Upper lobe of right lung (tissue), 1 donor: ENCODE measurements at places on chromosomes 6 and 20.

DNA sequence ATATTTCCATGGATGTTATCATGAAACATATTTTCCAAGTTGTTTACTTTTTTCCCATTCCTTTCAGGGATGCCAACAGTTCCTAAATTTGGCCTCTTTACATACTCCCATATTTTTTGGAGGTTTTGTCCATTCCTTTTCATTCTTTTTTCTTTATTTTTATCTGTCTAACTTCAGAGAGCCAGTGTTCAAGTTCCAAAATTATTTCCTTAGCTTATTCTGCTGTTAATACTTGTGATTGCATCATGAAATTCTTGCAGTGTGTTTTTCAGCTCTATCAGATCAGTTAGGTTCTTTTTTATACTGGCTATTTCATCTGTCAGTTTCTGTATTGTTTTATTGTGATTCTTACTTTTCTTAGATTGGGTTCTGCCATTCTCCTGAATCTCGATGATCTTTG lies 89.9 kb upstream of the TCF21 start:
- no peak for DNase-seq

GRCh38 chr20:4681401-4681800 lies 40.3 kb upstream of the PRND start:
- DNase-seq, result no peak

DNA sequence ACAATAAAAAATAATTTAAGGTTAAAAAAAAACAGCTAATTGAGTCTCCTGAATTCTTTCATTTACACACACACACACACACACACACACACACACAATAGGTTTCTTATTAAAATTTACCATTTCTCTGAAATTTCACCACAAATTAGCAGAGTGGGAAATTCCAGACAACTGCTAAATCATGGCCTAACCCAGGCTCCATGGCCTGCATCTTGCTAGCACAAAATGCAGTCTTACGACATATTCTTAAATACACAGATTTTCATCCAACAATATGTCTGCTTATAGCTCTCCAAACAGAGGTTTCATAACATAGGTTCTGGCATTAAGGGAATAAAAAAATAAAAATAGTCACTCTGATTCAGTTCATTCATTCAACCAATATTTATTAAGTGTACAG lies 46.9 kb downstream of the SOD2 start:
- no peak for DNase-seq

- no peak for DNase-seq
Observed at GRCh38 chr6:127195833-127196232, 70.8 kb upstream of the RNF146 start.

DNA sequence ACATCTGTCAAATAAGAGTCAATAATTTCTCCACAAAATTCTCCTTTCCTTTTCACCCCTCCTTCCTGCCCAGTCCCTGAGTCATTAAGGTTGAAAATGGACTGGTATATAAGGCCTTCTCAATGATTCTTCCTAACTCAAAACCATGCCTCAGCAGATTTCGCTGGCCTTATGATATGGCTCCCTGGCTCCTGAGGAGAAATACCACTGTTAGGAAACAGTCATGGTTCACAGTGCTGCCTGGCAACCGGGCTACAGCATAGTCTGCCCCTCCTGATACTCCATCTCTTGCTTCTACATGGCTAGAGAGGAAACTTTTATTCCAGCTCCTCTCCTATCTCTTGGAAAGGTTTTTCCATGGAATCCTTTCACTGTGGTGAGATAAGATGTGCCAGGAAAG lies 4.7 kb downstream of the UBE2J1 start:
- no peak for DNase-seq

DNA sequence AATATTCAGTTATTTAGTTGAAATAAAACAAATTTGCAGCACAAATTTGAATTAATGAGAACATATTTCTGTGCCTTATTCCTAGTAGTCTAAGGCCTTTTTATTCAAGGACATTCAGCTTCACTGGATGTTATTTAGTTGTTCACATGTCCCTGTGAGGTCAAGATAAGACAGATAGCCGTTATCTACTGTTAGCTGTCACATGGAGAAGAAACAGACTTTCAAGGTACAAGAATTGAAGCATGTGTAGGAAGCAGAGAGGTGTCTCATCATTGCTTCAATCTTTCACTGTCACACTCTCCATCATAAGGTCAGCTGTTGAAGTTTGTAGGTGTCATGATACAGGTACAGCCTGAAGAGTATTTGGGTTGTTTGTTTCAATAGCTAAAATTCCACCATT lies 112.9 kb upstream of the JAG1 start:
- no peak for DNase-seq

DNA sequence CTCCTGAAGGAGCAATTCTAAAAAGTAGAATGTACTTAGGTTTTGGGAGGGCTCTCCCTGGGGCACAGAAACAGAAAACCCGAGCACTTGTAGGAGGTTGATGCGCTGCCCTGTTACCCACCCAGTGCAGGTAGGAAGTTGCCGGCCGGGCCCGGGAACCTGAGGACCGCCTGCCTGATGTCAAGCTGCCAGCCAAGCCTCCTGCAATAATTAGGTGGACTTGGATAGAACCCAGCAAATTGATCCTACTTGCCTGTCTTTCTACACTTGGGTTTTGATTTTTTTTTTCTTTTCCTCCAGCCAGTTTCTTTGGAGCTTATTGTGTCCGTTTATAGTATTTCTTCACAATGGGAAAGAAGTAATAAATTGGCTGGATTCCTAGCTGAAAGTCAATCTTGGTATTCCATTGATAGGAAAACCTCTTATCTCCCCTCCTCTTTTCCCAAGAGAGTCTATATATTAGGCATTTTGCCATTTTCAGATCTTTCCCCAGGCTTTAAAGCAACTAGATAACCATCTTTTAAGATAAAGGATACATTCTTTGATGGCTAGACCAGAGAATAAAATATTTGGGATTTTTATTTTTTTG lies 78.3 kb upstream of the FYN start:
- no peak for DNase-seq

- DNase-seq, result no peak
Observed at GRCh38 chr6:124703541-124703940, 258.7 kb upstream of the RNF217 start.

GRCh38 chr6:133131621-133132465 lies 109.3 kb upstream of the EYA4 start:
- no peak for DNase-seq

GRCh38 chr6:99514089-99514488 lies 1.1 kb downstream of the USP45 start:
- no peak for DNase-seq

DNA sequence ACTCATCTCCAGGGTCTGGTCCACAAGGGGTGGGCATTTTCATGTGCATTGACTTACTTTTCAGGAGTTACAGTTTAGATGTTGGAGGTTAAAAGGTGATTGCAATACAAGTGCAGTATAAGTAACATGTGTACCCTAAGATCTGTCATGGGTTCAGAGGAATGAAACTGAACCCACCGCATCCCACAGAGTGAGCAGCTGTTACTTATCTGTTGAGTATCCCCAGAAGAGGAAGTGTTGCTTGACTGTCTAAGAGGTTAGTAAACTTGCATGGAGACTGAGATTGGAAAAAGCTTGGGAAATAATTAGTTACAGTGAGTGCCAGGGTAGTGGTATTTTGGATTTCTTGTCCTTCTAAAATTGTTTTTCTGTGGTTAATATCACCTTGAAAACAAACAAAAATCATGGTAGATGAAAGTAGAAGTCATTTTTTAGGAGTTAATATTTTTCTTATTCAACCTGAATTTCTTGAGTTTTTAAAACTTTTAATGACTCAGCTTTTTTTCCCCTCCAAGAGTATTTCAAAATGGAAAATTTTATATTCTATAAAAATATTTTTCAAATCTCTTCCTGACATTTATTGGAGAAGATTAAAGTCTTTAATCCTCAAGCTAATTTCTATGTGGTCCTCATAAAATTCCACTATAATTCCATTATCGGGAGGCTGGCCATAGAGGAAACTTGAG lies 306.1 kb downstream of the ZNF217 start:
- no peak for DNase-seq

- no peak for DNase-seq
Observed at GRCh38 chr20:32598606-32599005, 13.5 kb upstream of the NOL4L start.

DNA sequence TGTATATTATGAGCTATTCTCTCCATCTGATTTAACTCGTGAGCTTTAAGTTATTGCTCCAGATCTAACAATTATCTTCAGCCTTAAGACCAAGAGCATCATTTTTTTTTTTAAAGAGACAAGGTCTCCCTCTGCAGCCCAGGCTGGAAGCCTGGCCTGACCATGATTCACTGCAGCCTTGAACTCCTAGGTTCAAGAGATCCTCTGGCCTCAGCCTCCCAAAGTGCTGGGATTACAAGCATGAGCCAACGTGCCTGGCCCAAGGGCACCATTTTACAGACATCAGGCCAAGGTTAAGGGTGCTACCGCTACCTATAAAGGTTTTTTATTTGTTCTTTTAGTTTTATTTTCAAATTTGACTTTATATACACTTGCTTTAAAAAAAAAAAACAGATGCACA lies 2.3 kb downstream of the SUPT3H start:
- DNase-seq, result no peak

DNA sequence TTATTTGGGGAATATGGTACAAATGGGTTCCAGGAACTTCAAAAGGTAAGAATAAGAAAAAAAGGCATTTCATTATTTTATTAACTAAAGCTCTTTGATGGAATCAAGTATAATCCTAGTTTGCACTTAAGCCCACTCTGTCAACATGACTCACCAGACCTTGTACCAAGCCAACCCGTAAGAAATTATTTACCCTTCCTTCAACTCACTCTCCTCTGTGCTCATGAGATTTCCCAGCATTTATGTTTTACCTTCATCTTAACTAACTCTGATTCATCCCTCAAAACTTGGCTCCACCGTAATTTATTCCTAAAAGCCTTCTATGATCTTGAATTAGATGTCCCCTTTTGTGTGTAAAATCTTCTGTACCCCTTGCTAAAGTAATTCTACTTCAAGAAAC lies 308.7 kb downstream of the PKHD1 start:
- no peak for DNase-seq

GRCh38 chr6:43636308-43636659 lies 644 bp downstream of the MAD2L1BP start:
- no peak for DNase-seq
